ENCODE measurements at places on chromosomes 6 and 20. TPM values are rescaled to one million over a fixed set of nuclear protein-coding genes. Genes with fewer than 3 reads are reported as not detected.

GRCh38 chr20:41408986-41409385 is 42.4 kb upstream of the EMILIN3 start:
- no peak for DNase-seq

The NR2E1 gene
- not detected for polyA plus RNA-seq

The SPATA25 gene
- polyA plus RNA-seq: not detected

The CYP24A1 gene
- 0.49 TPM for polyA plus RNA-seq

The PRDM1 gene
- 48.6 TPM for polyA plus RNA-seq
